ENCODE measurements at places on chromosomes 1 and 21.

DNA sequence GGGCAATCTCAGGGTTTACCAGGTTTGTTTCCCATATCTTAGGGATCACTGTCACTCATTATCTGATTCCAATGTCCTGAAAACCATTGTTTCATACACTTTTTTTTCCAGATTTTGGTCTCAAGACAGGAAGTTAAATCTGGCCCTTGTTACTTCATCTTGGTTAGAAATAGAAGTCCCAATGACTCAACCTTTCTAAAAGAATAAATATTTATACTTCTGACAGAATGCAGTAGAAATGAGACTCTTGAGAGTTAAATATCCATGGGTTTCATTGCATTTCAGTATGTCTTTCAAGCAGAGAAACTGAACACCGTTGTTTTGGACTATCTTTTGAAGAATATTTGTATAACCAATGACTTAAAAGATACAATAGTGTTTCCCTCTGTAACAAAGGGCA is 19.8 kb upstream of the VCAM1 start:
- DNase-seq, result no peak

GRCh38 chr1:227134686-227135314 is 183.5 kb downstream of the CDC42BPA start:
- DNase-seq, result no peak

- no peak for DNase-seq
Measured at GRCh38 chr1:200660719-200661118, 9.0 kb downstream of the DDX59 start.

GRCh38 chr1:206082831-206083695 is 30.1 kb downstream of the RHEX start:
- DNase-seq, result no peak

- DNase-seq, result peak; percentile 4
Measured at GRCh38 chr1:159829822-159830465, 3.3 kb downstream of the SLAMF8 start.

DNA sequence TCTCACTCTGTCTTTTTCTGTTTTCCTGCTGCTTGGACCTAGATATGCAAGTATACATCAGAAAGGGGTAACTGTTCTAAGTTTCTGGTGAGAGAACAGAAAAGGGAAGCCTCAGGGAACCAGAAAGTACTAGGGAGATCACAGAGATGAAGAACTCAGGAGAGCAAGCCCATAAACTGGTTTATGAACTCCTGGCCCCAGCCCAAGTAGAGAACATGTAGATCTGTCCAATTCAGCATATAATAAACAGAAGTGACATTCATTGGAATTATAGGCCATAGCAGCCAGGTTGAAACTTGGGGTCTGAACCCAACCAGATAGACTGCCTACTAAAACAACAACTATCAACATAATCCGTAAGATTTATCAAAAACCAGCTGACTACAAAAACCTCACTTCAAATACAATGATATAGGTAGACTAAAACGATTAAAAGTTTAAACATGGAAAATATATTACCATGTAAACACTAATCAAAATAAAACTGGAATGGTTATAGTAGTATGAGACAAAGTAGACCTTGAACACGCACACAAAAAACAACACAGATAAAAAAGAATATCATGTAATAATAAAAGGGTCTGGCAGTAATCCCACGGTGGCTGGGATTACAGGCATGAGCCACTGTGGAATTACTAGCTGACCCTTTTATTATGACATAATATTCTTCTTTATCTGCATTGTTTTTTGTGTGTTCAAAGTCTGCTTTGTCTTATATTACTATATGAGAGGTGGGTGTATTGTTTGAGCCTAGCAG is 65.0 kb downstream of the ZSWIM5 start:
- DNase-seq, result no peak

GRCh38 chr21:44984428-44984791 is 44.6 kb downstream of the SLX9 start:
- no peak for DNase-seq

GRCh38 chr1:175499595-175500382 is 243.6 kb downstream of the TNR start:
- no peak for DNase-seq

DNA sequence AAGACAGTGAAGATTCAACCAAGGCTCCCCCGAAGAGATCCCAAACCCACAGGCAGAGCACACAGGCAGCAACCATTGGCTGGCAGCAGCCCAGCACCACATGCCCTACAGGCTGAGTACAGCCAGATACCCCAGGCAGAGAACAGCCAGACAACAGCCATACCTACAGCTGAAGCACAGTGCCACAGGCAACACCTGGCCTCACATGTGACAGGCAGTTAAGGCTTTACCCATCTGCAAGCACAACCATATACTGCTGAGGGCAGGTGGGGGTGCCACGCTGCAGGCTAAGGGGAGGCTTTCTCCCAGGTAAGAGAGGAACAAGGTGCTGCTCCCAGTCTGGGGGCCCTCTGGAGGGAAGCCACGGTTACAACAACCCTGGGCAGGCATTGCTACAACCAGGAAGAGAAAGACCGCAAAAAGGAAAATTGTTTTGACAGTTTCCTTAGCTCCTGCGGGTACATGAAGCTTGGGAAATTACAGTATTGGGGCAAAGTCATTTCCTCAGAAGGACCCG is 12.3 kb downstream of the CHIT1 start:
- no peak for DNase-seq

- no peak for DNase-seq
Measured at GRCh38 chr1:152960452-152961044, 9.9 kb upstream of the SPRR4 start.

DNA sequence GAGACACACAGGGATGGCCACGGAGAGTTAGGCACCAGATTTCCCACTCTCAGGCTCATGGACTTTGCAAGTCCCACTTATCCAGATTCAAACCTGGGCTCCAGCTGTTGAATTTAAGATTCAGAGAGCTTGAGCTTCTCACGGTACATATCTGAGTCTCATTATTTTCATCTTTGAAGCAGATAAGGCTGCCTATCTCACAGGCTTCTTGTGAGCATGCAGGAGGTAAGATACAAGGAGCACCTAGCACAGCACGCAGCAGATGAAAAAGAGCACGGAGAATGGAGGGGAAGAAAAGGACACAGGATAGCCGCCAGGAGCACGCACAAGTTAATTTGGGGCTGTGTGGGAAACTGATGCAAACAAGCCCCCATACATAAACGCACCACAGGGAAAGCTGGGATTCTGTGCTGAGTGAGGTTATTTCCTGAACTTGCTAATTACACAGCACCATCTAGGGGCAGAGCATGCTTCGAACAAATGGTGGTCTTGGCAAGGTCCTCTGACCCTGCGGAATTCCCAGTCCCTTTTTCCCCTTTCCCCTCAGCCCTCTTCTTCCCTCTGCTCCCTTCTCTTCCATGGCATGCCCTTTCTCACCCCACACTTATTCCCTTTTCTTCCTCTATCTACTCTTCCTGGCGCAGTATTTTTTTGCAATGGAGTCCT is 134.7 kb upstream of the VANGL1 start:
- DNase-seq, result peak; percentile 23

DNA sequence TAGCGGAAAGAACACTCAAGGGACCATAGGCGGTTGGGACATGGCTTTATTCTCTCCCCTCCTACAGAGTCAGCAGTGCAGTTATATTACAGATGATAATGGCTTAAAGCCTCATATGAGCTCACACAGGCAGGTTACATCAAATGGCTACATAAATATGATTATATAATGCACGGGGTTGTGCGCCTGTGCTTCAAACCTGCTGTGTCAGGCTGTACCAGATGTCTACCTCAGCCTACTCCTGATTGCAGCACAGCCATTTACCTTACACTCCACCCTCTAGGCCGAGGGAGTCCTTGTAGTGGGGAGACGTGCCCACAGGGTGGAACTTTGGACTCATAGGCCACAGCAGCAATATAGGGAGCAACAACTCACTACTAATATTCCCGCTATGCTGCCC is 16.4 kb upstream of the TBX19 start:
- no peak for DNase-seq

GRCh38 chr1:227828786-227829185 is 13.3 kb downstream of the PRSS38 start:
- DNase-seq, result no peak

GRCh38 chr1:52210044-52210443 is 68.2 kb downstream of the ZFYVE9 start:
- DNase-seq, result no peak

DNA sequence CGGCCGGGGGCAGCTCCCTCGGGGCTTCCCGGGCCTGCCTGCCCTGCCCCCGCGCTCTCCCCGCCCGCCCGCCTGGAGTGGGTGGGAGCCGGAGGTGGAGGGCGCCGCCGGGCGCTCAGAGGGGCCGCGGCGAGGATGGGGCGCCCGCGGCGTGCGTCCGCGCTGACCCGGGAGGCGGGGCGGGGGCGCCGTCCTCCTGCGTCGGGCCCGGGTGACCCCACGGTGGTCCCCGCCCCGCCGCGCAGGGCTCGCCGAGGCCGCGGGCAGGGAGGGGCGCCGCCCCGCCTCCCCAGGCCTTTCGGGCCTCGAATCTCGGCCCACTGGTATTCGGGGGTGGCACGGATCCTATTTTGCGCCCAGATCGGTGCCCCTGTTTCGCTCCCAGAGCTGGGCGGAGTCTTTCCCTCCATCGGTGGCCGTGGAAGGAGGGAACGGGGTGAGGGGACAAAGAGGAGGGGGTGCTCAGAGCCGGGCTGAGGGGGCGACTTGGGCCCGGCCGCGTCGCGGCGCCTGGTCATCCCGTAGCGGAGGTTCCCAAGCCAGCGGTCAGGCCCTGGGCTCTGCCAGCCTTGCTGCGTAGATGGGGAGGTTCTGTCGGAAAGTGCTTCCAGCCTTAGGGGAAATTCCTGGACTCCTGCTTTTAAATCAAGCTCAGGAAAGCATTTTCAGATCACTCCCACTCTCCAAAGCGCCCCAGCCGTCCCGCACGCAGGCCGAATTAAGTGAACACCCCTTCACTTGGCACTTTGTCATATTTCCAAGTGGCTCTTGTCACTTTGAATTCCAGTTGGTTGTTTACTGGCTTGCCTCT is 545 bp downstream of the PATJ start:
- peak; percentile 20 for DNase-seq

DNA sequence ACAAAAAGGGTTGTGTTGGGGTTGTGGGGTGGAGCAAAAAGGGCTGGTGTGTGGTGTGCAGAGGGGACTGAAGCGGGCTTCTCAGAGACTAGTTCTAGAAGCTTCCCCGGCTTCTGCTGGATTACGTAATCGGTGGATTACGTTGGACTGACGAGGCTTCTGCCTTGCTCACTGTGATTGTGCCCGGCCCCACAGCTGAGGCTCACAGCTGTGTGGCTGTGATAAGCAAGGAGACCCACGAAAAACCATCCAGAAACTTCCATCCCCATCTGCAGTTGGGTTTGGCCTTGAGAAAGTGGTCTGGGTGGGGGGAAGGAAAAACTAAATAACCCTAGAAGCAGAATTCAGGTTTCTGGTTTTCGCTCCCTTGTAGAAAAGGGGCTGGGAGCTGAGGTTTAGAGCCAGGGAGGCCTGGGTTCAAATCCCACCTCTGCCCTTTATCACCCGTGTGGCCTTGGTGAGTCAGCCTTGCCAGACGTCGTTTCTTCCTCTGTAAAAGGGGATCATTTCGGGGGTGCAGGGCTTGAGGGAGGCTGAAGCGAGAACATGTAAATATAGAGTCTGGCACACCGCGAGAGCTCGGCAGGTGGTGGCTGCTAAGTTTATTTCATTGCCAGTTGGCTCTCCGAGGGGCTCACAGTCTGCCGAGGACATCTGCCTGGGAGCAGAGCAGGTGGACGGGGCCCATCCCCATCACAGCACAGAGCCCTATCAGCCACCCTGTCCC is 30.4 kb upstream of the DISP3 start:
- no peak for DNase-seq

- no peak for DNase-seq
Measured at GRCh38 chr1:117605164-117605773, 579 bp upstream of the TENT5C start.

DNA sequence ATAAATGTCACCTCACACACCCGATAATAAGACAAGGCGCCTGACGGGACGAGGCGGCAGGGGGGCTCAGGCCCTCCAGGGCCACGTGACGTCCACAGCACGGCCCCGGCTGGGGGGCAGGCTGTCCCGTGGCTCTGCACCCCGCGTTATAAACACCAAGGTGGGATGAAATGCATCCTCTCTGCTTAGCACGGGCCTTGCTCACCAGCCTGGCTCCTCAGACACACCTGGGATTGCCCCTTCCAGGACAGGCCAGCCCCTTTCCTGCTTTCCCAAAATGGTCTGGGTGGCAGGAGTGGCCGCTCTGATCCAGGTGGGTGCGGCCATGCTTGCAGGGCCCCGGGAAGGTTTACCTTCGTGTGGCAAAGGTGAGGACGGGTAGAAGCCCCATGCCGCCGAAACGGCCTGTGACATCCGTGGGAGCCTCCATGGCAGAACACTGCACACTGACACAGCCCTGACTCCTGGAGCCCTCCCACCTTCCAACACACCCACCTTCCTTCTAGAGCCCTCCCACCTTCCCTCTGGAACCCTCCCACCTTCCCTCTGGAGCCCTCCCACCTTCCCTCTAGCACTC is 35.9 kb downstream of the SLC19A1 start:
- no peak for DNase-seq

GRCh38 chr1:10046356-10047085 is 13.8 kb downstream of the UBE4B start:
- no peak for DNase-seq

DNA sequence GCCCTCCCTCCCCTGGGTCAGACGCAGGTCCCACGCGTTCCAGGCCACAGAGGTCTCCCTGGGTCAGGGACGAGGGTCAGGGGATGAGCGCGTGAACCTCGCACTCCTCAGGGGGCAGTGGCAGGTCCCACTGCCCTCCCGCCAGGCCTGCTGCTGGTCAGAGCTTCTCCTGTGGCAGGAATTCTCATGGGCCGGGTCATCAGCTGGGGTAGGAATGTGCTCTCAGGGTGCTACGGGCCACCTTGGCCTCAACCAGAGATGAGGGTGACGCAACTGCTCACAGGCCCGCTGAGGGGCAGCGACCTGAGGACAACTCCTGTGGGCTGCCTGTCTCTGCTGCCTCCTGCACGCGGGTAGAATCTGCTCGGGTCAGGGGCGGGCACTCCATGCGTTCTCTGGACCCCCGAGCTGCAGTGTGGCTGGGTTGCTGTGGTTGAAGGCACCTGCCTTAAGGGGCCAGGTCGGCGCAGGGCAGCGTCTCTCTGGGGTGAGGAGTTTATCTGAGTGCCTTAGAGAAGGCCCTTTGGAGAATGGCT is 128.8 kb downstream of the PRDM16 start:
- no peak for DNase-seq

DNA sequence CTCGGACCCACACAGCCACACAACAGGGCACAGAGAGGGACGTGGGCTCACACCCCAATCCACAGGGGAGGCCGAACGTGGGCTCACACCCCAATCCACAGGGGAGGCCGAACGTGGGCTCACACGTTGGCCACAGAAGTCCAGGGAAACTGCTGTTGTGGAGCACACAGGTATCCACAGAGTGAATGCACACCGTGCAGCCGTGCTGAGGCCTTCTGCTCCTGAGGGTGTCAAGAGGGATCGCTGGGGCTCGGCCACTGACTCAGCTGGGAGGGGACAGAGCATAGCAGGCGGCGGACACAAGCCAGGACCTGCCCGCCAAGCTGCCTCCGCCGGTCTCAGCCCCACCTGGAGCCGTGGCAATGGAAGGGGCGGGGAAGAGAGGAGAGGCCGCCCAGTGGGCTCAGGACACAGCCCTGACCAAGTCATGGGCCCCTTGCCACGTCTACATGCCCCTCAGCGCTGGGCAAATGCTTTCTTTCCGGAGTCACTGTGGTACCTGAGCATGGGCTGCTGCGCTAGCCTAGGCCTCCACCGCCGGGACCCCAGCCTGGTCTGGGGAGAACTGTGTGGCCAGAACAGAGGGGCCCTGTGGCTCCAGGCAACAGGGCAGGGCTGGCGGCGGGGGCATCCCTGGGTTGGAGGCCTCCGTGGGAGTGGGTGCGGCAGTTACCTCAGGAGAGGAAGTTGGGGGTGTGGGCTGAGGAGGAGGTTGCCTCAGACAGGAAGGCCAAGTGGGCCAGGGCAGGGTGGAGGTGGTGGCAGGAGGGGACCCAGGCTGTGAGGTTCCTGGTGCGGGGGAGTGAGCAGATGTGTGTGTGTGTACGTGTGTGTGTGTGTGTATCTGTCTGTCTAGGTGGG is 1.2 kb downstream of the SYTL1 start:
- no peak for DNase-seq
